Cerebellar cortex (tissue), 1 donor: ENCODE measurements at places on chromosomes 12 and 14.

DNA sequence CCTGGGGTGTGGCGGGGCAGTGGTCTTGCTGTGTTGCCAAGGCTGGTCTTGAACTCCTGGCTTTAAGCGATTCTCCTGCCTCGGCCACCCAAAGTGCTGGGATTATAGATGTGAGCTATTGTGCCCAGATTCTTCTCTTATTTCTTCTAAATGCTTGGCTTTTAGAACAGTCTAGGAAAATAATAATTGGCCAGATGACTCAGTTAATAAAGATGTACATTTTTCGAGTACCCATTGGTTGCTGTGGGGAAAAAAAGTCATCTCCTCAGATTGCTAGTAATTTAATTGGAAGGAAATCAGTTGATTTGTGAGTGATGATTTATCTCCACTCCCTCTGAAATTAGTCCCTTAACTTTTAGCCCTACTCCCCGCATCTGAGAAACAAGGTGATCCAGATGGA lies 45.5 kb downstream of the CHST11 start:
- DNase-seq, result no peak

GRCh38 chr14:88196116-88196890 lies 126.8 kb downstream of the KCNK10 start:
- DNase-seq, result no peak

- DNase-seq, result no peak
Measured at GRCh38 chr12:98635657-98636323, 8.8 kb downstream of the IKBIP start.

GRCh38 chr14:99686557-99687283 lies 2.6 kb downstream of the CYP46A1 start:
- no peak for DNase-seq

GRCh38 chr12:47244835-47245234 lies 165.1 kb upstream of the AMIGO2 start:
- DNase-seq, result no peak

GRCh38 chr12:8784290-8784888 lies 38.0 kb upstream of the A2ML1 start:
- no peak for DNase-seq

- DNase-seq, result no peak
Measured at GRCh38 chr12:806200-806791, 53.9 kb downstream of the WNK1 start.

DNA sequence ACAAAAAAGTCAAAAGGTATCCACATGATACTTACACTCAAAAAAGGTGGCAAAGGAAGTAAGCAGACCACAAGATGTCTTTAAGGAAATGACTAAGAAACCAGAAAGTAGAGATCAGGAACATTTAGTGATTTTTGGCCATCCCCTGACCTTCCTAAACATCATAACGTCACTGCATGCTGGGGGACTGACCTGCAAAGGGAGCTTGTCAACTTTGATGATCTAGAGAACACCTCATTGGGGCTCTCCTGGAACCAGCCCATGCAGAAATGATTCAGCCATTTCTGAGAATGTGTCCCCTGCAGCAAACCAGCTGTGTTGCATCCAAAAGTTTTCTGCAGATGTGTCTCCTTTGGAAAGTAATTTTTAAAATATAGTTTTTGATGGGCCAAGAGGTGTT lies 152.2 kb upstream of the RASSF8 start:
- DNase-seq, result no peak

DNA sequence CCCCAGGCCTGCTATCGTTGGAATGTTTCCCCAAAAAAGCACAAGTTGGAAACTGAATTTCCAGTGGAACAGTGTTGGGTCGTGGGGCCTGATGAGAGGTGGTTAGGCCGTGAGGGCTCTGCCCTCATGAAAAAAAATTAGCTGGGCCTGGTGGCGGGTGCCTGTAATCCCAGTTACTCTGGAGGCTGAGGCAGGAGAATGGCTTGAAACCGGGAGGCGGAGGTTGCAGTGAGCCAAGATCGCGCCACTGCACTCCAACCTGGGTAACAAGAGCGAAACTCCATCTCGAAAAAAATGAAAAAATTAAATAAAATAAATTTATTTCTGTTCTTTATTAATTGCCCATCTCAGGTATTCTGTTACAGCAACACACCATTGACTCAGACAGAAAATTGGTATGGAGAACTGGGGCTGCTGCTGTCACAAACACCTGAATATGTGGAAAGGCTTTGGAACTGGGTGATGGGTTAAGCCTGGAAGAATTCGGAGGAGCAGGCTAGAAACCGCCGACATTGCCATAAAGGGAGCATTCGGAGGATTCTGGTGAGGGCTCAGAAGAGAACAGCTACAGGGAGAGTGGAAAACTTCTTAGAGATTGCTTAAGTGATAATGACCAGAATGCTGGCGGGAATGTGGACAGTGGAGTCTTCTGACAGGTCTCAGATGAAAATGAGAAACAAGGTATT lies 17.1 kb upstream of the RCOR1 start:
- DNase-seq, result no peak

GRCh38 chr12:18320036-18320617 lies 58.8 kb downstream of the PIK3C2G start:
- DNase-seq, result peak; percentile 15

GRCh38 chr12:12586879-12587675 lies 24.4 kb upstream of the DUSP16 start:
- no peak for DNase-seq

DNA sequence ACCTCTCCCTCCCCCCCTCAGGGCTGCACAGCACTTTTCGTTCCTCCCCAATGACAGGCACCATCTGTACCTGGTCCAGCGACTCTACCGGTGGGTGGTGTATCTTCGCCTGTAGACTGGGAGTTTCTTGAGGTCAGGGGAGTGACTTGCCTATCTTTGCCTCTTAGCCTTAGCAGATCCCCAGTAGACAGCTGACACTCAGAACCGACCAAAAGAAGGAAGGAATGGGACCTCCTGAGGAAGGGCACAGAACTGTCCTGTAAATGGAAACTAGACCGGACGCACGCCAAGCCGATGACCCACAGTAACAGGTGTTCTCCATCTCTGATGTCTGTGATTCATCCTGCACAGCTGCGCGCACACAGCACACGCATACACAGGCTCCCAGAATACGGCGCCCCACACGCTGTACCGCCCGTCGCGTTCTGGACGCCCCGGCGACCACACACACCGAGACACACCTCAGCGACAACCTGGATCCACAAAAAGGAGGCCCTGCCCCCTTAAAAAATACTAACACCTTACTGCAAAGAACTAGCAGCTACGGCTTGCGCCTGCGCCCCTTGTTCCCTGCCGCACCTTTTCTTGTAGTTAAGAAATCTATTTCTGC lies 673 bp upstream of the TTC9 start:
- peak; percentile 40 for DNase-seq

- peak; percentile 26 for DNase-seq
Measured at GRCh38 chr14:57390806-57391516, 575 bp downstream of the NAA30 start.

DNA sequence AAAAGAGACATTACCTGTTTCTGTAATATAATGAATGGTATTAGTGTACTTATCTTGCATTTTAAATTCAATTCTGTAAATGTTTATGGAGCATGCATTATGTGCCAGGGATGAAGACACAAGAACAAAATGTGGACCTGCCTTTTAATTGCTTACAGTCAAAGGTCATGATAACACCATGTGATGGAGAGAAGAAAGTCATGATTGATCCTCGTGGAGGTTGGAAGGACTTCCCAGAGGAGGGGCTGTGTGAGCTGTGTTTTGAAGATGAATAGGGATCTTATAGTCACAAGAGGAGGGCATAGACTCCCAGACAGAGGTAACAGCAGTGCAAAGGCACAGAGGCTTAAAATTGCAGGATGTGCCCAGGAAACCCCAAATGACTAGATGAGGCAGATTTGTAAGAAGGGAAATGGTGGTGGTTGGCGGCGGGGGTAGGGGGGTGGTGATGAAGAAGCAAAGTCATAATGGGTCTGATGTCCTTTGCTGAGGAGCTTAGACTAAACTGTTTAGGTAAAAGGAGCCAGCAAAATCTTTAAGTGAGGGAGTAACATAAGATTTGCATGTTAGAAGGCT lies 151.5 kb downstream of the PRKCH start:
- DNase-seq, result no peak

GRCh38 chr12:47862881-47863280 lies 41.9 kb downstream of the VDR start:
- no peak for DNase-seq

GRCh38 chr14:96625426-96625985 lies 123.3 kb downstream of the PAPOLA start:
- no peak for DNase-seq
